H1 (cell line): ENCODE measurements at places on chromosomes 2 and 18. TPM values are rescaled to one million over a fixed set of nuclear protein-coding genes. Genes with fewer than 3 reads are reported as not detected.

CHRNG gene
- total RNA-seq: not detected in 2 replicates

UGT1A8 gene
- total RNA-seq: not detected in 2 replicates

ELOA2 gene
- not detected in 2 replicates for total RNA-seq

STAT4 gene
- total RNA-seq: 0.63 and 0.80 TPM in 2 replicates

USP34 gene
- total RNA-seq: 80.9 and 91.7 TPM in 2 replicates

RGPD3 gene
- 0.17 TPM in 1 of 2 replicates, not detected in the other for total RNA-seq

COLEC11 gene
- total RNA-seq: 0.25 and 0.47 TPM in 2 replicates

MSTN gene
- total RNA-seq: not detected in 2 replicates

ARHGAP28 gene
- 14.4 and 15.4 TPM in 2 replicates for total RNA-seq

MRPL19 gene
- total RNA-seq: 71.5 and 75.2 TPM in 2 replicates

EFHD1 gene
- 1.5 and 3.4 TPM in 2 replicates for total RNA-seq

RHBDD1 gene
- total RNA-seq: 20.3 and 23.1 TPM in 2 replicates
